SK-N-MC (cell line): ENCODE measurements at places on chromosomes 12 and 14.

DNA sequence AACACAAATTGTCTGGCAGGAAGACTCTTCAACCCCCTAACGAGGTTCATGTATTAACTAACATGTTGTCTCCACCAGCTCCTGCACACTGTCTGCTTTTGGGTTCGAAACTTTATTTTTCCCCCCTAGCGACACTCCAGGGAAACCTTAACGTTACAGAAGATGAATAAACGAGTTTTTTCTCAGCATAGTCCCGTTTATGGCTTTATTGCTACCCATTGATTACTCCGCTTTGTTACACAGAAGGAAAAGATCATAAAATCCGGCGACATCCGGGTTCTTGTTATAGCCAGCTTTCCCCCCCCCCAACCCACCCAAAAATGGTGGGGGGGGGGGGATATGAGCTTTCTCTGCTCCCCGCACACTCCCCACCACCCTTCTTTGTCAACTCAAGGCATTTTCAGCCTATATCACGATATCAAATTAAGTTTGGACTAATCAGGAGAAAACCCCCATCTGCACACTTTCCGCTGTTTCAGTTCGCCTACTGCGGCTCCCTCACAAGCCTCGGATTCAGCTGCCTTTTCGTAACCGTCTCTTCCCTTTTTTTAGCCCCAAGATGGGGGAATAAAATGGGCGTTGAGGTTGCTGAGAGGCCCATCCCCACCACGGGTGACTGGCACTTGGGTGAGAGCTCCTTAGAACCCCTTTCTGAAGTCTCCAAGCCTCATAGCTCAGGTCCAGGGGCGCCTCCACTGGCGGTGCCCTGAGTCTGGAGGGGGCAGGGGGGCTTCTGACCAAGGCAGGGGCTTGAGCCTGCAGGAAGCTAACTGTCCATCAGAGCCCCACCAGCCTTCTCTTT lies 1.4 kb upstream of the HOXC6 start:
- no peak for DNase-seq

GRCh38 chr12:52203079-52203921 lies 11.5 kb upstream of the KRT80 start:
- DNase-seq, result no peak

DNA sequence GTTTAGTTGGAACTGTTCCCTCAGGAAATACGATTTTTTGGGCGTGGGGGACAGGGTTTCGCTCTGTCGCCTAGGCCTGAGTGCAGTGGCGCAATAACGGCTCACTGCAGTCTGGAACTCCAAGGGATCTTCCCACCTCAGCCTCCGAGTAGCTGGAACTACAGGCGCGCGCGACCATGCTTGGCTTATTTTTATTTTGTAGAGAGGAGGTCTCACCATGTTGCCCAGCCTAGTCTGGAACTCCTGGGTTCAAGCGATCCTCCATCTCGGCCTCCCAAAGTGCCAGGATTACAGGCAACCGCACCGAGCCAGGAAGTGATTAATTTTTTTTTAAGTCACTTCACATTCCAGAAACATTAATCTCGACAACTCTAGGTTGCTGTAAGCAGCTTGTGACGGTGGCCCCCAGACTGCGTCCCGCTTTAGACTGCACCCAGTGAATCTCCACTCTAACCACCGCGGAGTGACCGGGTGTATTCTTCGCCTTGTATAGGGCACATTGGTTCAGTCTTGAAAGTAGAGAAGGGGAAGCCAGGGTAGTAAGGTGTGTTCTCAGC lies 830 bp upstream of the MIS18BP1 start:
- no peak for DNase-seq

- DNase-seq, result peak; percentile 22
These were observed 12.0 kb upstream of the TRPV4 start for GRCh38 chr12:109844983-109845823.

- no peak for DNase-seq
These were observed 668.1 kb downstream of the MED13L start for GRCh38 chr12:115609347-115609746.

DNA sequence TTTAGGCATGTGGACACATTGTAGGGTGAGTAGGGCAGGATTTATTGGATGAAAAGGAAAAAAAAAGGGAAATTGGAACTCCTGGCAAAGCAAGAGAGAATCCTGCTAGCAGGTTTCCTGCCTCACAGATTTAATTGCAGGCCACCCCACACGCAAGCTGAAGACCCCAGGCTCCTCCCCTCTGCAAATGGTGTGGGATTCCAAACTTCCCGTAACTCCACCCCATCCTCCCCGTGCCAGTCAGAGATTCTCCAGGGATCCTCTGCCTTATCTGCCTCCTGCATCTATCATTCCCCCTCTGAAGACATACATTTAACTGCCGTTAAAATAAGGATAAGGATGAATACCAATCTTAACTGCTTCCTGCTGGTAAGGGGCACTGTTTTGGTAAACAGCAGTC lies 249.8 kb upstream of the GARIN2 start:
- no peak for DNase-seq

DNA sequence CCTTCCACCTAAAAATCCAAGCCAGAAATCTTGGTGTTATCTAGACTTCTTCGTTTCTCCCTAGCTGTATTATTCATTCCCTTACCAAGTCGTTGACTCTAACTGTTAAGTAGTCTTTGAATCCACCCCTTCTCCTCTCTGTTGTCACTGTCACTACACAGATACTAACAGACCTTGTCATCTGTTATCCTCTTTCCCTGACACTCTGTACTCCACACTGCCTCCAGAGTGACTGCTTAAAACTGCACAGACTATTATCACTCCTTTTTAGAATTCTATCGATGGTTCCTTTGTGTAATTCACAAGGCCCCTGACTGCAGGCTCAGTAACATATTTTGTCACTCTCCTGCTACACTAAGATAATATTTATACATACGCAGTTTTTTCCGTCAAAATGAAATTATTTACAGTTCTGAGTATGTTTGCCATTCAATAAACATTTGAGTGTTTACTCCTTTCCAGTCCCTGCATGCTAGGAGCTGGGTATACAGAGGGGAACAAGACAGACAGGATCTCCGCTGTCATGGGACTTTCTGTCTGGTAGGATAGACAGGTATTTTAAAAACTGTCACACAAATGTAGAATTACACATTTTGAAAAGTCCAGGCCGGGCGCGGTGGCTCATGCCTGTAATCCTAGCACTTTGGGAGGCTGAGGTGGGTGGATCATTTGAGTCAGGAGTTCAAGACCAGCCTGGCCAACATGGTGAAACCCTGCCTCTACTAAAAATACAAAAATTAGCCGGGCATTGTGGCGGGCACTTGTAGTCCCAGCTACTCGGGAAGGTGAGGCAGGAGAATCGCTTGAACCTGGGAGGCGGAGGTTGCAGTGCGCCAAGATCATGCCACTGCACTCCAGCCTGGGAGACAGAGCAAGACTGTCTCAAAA lies 3.8 kb downstream of the MARS1 start:
- no peak for DNase-seq

- DNase-seq, result no peak
These were observed 94.7 kb downstream of the TMCC3 start for GRCh38 chr12:94555687-94556086.

GRCh38 chr14:95355422-95355821 lies 35.7 kb upstream of the CLMN start:
- DNase-seq, result no peak

DNA sequence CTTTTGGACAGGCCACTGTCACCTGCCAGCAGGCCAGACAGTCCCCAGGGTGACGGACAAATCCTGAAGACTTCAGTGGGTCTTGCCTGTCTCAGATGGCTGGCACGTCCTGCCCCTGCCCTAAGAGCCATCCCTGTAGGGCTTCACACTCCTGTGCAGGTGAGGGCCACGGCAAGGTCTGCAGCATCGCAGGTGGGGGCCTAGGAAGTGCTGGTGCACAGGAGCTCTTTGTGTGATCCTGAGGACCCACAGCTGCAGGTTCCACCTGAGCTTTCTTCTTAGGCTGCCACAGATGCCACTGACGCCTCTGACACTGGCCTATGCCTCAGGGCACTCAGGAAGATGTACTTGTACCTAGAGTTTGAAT lies 108.5 kb upstream of the FKBP4 start:
- DNase-seq, result no peak

- peak; percentile 34 for DNase-seq
These were observed 77.3 kb upstream of the RPH3A start for GRCh38 chr12:112714166-112714710.

DNA sequence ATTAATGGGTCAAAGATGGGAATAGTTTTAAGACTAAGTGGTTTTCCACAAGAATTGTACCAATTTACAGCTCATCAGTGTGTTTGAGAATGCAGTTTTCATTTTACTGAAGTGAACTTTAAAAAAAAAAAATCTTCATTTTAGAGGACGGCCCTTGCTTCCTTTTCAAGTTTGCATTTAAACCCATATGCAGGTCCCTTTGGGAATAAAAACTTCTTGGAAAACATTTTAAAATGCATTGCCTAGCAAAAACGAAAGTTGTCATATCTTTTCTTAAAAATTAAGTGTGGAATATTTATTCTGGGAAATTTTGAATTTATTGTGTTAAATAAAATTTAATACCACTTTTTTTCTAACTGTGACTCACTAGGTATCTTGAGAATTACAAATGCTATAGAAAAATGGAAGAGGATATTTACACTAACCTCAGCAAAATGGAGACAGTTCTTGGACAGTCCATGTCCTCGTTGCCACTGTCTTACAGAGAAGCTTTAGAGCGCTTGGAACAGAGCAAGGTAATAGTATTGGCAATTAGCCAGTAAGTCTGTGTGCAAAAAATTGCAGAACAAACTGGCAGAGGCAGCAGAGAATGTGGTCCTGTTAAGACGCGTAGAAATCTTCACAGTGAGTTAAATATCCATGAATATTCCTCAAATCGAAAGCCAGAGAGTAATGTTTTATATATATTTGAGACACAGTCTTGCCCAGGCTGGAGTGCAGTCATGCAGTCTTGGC lies 209.7 kb downstream of the SYNE2 start:
- DNase-seq, result no peak

DNA sequence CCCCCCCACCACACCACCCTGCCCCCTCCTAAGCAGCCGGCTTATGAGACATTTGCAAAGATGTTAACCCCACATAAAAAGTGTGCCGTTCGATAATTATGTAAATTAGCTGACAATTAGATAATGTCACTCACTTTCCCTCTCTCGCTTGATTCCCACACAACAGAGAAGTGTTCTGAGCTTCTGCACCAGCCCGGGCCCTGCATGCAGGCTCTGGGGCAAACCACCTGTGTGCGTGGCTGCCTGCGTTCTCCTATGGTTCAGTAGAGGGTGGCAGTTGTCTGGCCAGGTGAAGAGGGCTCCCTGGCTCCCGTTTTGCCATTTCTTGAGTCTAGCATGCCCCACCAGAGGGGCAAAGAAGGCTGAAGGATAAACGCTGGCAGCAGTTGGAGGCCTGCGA lies 68.0 kb downstream of the NRXN3 start:
- no peak for DNase-seq

- DNase-seq, result no peak
These were observed 18.5 kb upstream of the TBPL2 start for GRCh38 chr14:55458800-55459515.

DNA sequence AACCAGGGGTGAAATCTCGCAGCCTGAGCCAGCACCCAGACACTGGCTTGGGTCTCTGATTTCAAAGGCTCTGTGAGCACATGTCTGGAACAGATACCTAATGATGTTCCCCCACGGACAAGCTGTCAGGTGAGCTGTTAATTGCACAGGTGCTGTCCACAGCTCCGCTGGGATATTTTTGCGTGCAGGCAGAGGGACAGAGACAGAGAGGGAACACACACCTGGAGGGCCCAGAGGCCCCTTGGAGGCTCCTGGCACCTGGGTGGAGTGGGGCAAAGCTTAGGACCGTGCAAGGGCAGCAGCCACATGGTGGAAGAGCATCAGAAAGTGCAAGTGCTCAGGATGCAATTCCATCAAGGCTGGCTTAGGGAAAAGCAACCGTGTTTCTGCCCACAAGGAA lies 57.3 kb downstream of the ARL6IP4 start:
- no peak for DNase-seq

- no peak for DNase-seq
These were observed 22.2 kb upstream of the OR6J1 start for GRCh38 chr14:22666203-22666893.

DNA sequence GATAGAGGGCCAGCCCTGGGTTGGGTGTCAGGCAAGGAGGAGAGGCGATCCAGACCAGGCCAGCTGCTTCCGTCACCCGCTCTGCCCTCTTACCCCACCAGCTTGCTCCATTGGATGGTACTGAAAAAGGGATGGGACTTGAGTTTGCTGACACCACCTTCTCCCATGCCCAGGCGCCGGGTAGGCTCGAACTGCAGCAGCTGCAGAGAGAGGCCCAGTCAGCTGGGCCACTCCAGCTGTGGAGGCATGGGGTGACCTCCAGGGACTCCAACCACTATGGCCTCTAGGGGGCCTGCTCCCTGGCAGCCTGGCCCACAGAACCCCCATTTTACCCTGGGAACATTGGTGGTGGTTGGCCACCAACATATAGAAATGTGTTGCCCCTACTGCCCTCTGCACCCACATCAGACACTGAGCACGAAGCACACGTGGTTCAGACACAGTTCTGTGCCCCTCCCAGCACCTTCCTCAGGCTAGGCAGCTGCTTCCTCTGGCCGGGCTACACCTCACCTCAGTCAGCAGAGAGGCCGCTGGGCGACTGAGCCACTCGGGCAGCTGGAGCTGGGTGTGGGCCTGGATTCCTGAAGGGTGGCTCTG lies 16.0 kb downstream of the RPS6KL1 start:
- DNase-seq, result no peak

- no peak for DNase-seq
These were observed 84.2 kb downstream of the AVPR1A start for GRCh38 chr12:63066782-63067181.

- no peak for DNase-seq
These were observed 17.7 kb downstream of the RIN3 start for GRCh38 chr14:92531106-92531873.

DNA sequence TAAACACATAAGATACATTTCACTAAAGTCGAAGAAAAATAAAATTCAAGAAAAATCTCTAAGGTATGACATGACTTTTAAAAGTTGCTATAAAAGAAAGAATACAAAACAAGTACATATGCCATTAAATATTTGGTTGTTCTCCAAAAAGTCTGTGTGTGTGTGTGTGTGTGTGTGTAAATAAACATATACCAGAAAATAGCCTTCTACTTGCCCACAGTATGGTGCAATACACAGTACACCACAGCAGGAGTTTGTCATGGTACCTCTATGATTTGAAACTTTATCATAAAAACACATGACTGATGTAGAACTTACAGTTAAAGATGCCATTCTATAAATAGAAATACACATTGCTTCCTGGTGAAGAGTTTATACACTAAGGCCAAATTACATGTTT lies 692.7 kb upstream of the MGAT4C start:
- DNase-seq, result no peak

GRCh38 chr14:101601606-101602465 lies 40.5 kb downstream of the DIO3 start:
- DNase-seq, result no peak

- DNase-seq, result no peak
These were observed 69.0 kb upstream of the RERGL start for GRCh38 chr12:18158774-18159557.

GRCh38 chr14:20630340-20631022 lies 11.0 kb downstream of the OR6S1 start:
- no peak for DNase-seq

DNA sequence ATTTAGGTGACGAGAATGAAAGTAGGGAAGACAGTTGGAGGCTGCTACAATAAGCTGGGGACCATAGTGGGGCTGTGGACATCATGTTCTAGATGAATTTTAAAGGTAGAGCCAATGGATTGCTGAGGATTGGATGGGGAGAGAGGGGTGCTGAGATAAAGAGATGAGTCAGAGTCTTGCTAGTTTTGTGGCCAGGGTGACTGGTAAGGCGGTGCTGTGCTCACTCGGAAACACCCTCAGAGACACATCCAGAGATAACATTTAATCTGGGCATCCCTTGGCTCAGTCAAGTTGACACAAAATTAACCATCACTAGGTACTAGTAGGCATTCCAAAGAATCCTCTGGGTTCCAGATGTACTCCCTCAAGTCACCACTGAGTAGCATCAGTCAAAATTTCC lies 170.7 kb downstream of the ADCK1 start:
- DNase-seq, result no peak
